ENCODE measurements at places on chromosomes 3 and 15.

- DNase-seq = no peak
These were observed 270.3 kb upstream of the CFAP20DC start for GRCh38 chr3:59320080-59320479.

GRCh38 chr15:52730173-52730572, 51.0 kb upstream of the ATOSA start:
- DNase-seq = peak; percentile 61

DNA sequence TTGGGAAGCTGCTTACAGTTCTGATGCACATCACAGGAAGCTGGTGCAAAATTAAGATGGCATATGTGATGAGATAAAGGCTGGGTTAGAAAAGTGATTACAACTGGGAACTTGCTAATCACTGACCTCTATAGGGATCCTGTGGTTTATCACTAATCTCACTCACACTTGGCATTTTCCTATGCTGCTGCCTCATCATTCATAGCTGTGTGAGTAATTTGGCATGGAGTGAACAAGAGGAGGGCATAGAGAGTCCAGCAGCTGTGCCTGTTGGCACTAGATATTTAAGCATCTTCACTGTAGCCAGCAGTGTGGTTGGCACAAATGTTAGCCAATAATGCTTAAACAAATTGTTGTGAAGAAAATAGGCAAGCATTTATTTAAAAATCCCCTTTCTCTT, 217.7 kb upstream of the CGNL1 start:
- DNase-seq = no peak

DNA sequence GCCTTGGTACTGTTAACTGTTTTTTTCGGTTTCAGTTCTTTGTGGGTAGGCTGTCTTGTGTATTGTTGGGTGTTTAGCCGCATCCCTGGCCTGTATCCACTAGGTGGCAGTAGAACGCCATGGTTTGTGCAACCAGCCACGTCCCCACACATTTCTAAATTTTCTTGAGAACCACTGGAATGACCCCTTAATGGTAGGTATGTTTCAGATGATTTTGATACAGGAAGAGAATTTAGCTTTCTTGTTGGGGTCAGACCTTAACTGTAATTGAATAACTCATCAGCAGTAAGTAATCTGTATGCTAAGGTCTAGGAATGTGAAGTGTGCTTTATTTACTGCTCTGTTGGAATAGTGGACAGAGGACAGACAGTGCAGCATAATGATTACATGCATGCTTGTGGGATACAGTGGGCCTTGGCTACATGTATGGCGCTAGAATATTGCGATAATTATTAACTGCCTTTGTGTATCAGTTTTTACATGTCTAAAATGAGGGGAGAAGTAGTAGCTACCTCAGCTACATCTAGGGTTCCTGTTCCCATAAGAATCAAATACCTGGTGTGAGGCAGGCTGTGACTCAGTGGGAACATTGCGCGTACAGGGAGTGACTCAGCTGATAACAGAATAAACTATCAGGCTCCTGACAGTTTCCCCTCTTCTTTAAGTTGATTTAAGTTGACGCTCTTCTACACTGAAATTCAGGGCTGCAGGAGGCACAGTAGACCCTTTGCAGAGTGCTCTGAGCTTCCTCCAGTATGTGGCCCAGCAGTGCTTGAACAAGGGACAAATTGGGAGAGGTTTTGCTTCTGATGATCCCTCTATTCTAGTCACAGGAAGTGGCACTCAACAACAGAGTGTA, 25.0 kb upstream of the GPR171 start:
- peak; percentile 81 for DNase-seq

GRCh38 chr15:71043373-71043772, 71.9 kb upstream of the THSD4 start:
- DNase-seq = no peak

GRCh38 chr3:99376926-99377325, 261.5 kb upstream of the COL8A1 start:
- DNase-seq = no peak

DNA sequence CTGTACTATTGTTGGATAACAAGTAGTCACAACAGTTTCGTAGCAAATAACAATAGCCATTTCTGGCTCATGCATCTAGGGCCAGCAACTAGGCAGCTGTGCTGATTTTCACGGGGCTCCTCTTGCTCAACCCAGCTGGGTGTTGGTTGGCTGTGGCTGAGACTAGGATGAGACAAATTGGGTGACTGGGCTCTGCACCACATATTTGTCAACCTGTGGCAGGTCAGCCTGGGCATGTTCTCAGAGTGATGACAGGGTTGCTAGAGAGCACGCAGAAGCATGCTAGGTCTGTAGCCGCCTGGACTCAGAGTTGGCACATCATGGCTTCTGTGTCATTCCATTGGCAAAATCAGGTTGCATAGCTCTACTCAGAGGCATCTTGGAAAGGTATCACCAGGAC, 175.9 kb downstream of the OTOL1 start:
- DNase-seq = no peak

GRCh38 chr3:174218016-174218415, 641.1 kb upstream of the NAALADL2 start:
- no peak for DNase-seq
